ENCODE measurements at places on chromosomes 12 and 14.

DNA sequence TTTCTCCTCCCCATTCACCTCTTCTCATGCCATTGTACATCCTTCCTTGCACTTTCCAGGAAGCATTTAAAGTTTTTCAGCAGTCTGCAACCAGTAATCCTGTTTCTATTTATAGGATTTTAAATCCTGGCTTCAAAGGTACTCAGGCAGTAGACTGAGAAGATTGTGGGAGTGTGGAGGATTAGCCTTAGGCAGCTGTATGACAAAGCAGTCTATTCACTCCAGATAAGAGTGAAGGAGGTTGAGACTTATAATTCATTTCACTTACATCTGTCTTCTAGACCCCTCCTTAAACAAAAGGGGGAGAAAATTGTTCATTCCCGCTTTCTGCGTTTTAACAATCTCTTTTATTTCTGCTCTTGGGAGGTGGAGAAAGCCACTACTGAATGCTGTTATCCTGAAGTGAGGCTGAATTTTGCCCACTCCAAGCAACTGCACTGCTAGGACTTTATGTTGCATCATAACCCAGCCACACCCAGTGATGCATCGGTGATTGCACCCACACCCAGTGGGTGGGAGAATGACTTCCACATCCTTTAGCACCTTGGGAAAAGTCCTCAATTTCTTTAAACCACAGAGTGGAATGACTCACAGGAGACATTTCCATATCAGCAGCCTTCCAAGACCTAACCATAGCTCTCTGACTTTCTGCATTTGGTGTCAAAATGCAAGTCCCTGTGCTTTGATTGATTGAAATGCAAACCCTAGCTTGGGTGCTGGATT, 382.5 kb upstream of the ATP2B1 start:
- DNase-seq = peak; percentile 89

- DNase-seq = no peak
Observed at GRCh38 chr14:22039938-22040780, 366.5 kb upstream of the OR4E1 start.

GRCh38 chr14:104932676-104933631, 8.3 kb downstream of the PLD4 start:
- no peak for DNase-seq

GRCh38 chr12:94594443-94594825, 55.9 kb downstream of the TMCC3 start:
- DNase-seq = no peak

DNA sequence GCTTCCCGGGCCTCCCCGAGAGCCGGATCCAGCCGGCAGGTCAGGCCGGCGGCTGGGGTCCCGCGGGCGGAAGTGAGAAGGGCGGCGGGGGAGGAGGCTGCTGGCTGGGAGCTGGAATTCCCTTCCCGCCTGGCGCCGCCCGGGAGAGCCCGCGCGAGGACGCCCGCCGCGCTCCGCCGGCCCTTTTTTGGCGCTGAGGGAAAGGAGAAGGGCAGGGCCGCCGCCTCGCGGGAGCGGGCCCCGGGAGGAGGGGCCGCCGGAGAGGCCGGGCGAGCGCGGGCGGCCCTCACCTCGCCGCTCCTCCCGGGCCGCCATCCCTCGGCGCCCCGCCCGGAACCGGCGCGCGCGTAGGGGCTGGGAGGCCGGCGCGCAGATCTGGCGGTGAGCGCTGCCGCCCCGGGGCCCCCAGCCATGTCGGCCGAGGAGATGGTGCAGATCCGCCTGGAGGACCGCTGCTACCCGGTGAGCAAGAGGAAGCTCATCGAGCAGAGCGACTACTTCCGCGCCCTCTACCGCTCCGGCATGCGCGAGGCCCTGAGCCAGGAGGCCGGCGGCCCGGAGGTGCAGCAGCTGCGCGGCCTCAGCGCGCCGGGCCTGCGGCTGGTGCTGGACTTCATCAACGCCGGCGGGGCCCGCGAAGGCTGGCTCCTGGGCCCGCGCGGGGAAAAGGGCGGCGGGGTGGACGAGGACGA, at the start of the genes KLHL42 and MANSC4:
TSS of gene KLHL42 (plus strand) at position 314 of the 692 bp plus-strand sequence. CDS start at position 412, 98 bp downstream.
TSS of gene MANSC4 (minus strand) at position 317 of the 692 bp plus-strand sequence. CDS start 8,960 bp downstream, outside the sequence.
- peak; percentile 8 for DNase-seq

DNA sequence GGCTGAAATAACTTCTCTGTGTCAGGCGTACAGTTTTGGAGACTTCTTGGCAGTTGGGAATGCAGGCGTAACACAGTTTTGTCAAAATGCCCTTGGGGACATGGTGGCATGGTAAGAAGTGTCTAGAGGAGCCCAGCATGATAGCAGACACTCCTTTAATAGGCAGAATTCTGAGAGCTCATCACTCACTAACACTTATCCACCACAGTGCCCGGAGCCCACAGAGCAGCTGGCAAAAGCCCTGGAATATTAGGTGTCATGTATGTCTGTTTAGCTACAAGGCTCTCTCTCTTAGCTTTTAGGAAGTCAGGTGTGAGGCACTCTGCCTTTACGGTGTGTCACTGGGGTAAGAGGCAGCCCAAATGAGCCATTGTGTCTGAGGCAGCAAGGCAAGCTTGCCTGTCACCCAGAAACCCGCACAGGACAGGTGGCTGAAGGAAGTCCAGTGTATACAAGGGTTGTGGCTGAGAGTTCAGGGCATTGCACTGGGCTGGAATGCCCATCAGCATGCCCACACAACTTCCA, 96.3 kb downstream of the ESRRB start:
- DNase-seq = no peak

DNA sequence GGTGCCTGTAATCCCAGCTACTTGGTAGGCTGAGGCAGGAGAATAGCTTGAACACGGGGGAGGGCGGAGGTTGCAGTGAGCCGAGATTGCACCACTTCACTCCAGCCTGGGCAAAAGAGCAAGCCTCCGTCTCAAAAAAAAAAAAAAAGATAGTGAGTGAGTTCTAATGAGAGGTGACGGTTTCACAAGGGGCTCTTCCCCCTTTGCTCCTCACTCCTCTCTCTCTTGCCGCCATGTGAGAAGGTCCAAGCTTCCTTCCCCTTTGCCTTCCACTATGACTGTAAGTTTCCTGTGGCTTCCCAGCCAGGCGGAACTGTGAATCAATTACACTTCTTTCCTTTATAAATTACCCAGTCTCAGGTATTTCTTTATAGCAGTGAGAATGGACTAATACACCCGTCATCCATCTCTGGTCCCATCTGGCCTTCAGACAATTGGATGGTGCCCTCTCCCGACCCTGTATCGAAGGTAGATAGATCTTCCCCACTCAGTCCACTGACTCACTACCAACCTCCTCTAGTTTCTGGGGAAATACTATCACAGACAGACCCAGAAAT, 27.0 kb upstream of the RCOR1 start:
- no peak for DNase-seq
